ENCODE measurements at places on chromosomes 4 and X.

DNA sequence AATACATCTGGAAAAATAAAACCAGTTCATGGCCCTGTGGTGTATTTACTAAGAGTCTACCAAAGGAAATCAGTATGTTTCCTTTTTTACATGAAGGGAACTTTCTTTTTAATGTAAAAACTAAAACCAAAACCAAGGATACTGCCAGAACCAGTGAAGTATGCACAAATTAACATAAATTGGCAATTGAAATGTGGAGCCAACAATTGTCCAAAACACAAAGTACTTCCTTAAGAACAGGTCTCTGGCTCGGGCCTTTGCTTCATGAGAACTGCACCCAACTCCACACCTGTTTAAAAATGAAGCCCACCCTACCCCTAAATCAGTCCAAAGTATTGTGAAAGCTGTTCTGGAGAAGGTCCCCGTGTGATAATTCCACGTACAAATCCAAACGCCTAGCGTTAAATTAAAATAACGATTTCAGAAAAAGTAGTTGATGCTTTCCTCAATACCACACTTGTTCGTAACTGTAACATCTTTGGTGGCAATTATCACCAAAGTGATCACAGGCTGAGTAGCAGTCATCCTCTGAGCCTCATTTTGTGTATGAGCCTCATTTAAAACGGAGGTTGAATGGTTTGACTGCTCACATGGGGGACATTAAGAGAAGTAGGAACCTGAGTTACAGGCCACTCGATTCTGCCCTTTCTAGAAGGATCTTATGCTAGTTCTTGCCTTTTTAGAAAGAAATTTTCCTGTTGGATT lies 93.0 kb downstream of the GEMIN8 start:
- no peak for DNase-seq

GRCh38 chrX:56564921-56565840 lies 1.8 kb downstream of the UBQLN2 start:
- no peak for DNase-seq

- DNase-seq = no peak
These were observed 67.8 kb downstream of the TAPT1 start for GRCh38 chr4:16158504-16158852.

- no peak for DNase-seq
These were observed 7.6 kb downstream of the CLCN5 start for GRCh38 chrX:49930039-49930438.

DNA sequence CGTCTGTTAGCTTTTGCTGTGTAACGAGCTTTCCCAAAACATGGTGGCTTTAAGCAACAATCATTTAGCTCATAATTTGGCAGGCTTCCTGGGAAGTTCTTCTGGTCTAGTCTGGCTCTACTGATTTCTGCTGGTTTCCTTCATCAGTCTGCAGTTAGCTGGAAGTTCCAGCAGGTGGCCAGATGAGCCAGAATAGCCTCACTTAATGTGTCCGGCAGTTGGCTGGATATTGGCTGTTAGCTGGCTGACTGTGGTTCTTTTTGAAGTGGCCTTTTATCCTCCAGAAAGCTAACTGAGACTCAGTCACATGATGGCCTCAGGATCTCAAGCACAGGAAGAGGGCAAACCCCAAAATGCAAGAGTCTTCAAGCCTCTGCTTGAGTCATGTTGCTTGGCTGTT lies 34.9 kb downstream of the FTHL17 start:
- DNase-seq = no peak

DNA sequence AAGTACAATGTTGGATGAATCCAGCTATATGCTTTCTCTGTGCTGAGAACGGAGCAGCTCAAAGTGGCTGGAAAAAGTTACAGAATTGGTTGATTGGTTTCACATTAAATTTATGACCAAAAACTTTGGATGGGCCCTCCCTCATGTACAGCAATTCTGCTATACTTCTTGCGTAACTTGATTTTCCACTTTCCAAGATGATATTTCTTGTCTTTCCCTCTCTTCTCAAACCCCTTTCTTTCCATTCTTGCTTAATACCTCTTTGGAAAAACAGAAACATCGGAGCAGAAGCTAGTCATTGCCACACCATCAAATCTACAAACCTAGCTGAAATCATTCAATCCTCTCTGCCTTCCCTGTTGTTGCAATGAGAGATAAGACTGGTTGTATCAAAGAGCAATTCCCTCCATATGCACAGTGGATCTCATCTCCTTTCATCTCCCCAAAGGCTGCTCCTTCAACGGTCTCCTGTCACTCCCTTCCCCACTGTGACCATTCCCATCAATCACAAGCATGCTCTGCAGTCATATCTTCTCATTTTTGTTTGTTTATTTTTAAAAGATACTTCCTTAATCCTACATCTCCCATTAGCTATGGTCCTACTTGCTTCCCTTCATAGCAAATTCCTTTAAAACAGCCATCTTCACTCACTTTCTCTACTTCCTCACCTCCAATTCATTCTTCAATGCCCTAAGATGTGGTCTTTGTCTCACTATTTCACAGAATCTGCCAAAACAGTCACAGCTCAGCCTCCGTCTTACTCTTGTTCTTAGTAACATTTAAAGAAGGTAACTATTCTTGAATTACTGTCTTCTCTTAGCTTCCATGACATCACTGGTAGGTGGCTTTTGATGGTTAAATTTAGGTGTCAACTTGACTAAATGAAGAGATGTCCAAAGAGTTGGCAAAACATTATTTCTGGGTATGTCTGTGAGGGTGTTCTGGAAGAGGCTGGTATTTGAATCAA lies 145.5 kb downstream of the FAM13A start:
- no peak for DNase-seq

DNA sequence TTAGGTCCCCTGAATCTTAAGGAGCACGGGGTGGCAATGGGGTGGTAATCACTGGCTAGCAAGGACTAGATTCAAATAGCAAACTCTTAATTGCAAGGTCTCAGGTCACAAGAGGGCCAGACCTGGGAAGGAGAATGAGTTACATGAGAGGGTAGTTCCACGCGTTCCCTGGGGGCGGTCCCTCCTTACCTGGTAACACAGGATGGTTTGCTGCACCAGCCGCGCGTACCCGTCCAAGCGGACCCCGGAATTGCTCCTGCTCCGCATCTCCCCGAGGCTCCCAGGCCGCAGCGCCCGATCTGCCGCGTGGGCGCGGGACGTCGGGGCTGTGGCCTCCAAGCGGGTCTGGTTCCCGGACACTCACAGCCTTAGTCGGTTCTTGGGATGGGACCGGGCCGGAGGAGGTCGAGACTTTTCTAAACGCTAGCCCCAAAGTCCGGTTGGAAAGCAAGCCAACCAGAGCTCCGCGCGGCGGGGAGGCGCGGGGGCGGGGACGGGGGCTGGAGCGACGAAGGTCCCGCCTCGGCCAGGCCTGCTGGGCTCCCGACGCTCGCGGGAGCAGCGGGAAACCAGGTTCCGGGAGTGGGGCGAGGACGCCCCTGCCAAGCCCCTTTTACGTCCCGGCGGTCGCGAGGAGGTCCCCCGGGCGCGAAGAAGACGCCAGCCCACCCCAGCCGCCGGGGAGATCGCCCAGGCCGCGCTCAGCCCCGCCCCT lies at the start of gene PHKA2:
Gene PHKA2 (minus strand): TSS at position 449 of the 715 bp plus-strand sequence. CDS start 182 bp downstream, at position 267.
- no peak for DNase-seq

DNA sequence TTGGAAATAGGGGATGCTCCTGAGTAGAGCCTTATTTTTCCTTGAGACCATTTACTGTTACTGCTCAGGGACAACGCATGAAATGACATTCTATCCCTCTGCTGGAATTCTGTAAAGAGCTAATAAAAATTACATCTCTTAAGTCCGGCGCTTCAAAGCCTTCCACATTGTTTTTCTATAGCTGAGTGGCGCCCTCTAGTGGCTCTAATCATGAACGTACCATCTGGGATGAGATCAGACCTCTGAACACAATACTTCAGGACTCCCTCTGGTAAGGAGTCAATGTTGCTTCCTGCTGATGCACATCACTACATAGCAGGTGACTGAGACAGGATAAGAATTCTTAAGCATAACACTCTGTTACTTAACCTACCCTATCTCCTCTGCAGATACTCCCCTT lies 6.0 kb downstream of the HMGN5 start:
- DNase-seq = no peak

GRCh38 chr4:110009550-110009949 lies 96.9 kb downstream of the EGF start:
- DNase-seq = no peak

GRCh38 chr4:86034616-86035015 lies 325.2 kb downstream of the MAPK10 start:
- no peak for DNase-seq

- DNase-seq = no peak
These were observed 14.9 kb downstream of the VBP1 start for GRCh38 chrX:155231163-155231562.

DNA sequence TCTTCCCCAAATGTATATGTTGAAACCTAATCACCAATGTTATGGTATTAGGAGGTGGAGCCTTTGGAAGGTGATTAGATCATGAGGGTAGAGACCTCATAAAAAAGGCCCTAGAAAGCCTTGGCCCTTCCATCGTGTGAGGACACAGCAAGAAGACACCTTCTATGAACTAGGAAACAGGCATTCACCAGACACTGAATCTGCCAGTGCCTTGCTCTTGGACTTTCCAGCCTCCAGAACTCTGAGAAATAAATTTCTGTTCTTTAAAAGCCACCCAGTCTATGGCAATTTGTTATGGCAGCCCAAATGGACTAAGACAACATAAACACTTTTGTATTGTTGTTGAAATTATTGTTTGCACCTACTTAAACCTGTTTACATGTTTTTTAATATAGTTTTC lies 221.8 kb upstream of the RPS6KA3 start:
- DNase-seq = no peak

GRCh38 chr4:55409468-55410171 lies 13.9 kb downstream of the TMEM165 start:
- DNase-seq = no peak

- no peak for DNase-seq
These were observed 4.4 kb downstream of the PRDM5 start for GRCh38 chr4:120918092-120918491.

DNA sequence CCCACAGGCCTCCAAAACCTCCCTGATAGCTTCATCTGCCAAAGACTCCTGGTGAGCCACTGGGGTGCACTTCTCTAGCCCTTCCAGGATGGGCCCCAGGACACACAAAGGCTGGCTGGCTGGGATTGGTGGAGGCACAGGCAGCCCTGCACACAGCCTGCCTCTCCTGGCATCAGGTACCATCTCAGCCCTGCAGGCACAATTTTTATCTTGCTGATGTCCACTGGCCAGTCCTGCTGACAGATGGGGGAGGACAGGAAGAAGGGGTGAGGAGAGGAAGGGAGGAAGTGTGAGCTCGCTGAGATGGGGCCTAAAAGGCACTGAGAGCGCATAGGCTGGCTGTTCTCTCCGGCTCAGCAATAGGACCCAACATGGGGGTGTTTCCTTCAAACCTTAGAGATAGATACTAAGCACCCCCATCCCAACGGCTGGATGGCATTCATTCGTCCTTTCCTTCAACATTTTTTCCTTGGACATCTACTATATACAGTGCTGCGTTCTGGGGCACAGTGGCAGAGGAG lies 92.7 kb downstream of the PJA1 start:
- DNase-seq = no peak

GRCh38 chrX:140163371-140164159 lies 198.2 kb upstream of the CXorf66 start:
- no peak for DNase-seq

- DNase-seq = no peak
These were observed 300.1 kb upstream of the TRAM1L1 start for GRCh38 chr4:117385526-117385925.

- DNase-seq = no peak
These were observed 1886.0 kb upstream of the PCDH7 start for GRCh38 chr4:28834120-28834519.

GRCh38 chr4:93764639-93765246 lies 63.8 kb upstream of the ATOH1 start:
- DNase-seq = no peak

DNA sequence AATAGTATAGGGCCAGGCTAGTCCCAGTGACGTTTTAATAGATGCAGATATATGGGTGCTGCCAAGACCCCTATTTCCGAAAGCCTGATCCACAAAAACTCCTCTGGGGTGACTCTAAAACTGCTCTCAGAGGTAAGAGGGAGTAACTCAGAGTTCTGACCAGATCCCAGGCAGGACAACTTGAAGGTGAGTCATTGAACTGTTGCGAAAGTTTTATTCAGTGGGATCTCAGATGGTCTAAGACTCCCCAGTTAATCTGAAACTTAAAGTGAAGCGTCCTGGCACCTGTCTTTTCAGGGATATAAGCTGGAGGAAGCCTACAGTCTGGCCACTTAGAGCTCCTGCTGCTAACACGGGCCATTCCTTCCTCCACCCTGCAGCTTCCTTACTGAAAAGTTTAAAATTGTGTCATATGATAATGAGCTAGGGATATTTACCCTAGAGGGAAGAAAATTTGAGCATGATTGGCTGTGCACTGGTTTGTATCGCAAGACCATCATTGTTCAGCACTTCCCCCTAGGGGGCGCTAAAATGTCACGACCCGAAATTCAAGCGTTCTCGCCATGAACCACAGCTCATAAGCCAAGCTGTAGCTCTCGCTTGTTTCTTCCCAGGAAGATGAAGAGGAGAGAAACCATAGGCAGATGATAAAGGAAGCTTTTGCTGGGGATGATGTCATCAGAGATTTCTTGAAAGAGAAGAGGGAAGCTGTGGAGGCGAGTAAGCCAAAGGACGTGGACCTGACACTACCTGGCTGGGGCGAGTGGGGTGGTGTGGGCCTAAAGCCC lies 19.5 kb downstream of the UTP14A start:
- peak; percentile 57 for DNase-seq

DNA sequence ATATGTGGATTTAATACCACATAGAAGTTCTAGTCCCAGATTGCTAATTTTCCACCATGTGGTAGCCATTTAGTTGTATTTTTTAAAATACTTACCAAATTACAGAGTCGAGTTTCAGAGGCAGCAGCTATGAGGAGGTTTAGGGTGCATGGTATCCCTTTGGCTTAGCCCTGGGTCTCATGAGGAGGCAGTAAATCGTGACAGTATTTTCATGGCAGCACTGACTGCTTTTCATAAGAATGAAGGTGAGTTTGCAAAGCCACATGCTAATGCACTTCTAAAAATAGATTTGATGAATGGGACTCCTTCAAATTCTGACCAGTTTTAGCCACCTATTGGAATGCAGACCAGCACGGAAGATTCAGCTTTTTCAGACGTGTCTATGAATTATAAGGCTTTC lies 114.0 kb upstream of the FRG1 start:
- DNase-seq = no peak

DNA sequence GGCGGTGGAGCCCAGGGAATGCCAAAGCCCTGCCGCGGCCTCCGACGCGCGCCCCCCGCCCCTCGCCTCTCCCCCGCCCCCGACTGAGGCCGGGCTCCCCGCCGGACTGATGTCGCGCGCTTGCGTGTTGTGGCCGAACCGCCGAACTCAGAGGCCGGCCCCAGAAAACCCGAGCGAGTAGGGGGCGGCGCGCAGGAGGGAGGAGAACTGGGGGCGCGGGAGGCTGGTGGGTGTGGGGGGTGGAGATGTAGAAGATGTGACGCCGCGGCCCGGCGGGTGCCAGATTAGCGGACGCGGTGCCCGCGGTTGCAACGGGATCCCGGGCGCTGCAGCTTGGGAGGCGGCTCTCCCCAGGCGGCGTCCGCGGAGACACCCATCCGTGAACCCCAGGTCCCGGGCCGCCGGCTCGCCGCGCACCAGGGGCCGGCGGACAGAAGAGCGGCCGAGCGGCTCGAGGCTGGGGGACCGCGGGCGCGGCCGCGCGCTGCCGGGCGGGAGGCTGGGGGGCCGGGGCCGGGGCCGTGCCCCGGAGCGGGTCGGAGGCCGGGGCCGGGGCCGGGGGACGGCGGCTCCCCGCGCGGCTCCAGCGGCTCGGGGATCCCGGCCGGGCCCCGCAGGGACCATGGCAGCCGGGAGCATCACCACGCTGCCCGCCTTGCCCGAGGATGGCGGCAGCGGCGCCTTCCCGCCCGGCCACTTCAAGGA lies at the start of gene FGF2:
Gene FGF2 (plus strand): TSS at position 279 of the 705 bp plus-strand sequence. CDS start 344 bp downstream, at position 623.
- DNase-seq = no peak
